Central memory CD4-positive, alpha-beta T cell (primary cell): ENCODE measurements at places on chromosomes 5 and 9.

- DNase-seq = no peak
Measured at GRCh38 chr9:121295662-121296191, 27.8 kb downstream of the GSN start.

DNA sequence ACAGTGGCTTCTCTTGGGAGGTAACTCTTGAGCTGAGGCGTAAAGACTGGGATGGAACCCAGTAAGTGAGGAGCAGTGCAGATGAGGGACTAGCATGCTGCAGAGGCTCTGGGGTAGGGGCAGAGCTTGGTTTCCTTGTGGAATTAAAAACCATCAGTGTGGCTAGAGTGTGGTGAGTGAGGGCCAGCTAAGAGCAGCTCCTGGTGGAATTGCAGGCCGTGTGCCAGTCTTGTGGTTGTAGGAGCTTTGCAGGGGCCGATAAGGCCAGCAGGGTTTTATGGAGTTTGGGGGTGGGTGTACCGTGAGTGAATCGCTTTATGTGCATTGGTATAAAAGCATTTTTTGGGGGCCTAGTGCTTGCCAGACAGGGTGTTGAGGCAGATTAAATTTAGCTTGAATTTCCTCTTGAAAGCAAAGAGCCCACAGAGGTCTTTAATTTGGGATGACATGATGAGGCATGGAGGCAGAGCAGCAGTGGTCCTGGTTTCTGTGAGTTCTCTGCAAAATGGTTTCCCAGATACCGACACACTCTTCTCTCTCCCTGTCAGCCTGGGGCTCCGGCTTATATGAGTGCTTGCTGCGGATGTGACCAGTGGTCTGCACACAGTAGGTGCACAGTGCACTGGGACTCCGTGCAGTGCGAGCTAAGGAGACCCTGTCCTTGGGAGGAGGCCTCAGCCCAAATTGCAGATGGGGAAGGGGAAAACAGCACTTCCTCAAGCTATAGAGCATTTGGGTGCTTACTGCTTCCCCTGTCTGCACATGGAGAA lies 176.4 kb upstream of the PITX1 start:
- DNase-seq = no peak

- no peak for DNase-seq
Measured at GRCh38 chr9:99015890-99016289, 72.2 kb downstream of the COL15A1 start.

DNA sequence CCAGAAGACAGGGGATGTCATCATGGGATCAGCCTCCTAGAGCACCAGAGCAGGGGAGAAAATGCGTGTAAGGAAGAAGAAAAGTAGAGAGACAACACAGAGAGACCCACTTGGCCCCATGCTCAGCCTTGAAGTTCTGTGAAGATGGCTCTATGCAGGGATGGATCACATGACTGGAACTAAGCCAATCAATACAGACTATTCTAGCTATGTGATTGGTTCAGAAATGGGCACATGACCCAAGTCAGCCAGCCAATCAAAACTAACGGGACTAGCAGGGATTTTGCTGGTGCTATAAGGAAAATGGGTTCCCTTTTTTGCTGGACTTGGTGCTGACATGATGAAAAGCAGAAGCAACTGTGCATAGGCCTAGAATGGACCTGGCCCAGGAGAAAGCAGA lies 173.0 kb upstream of the TBC1D2 start:
- no peak for DNase-seq

- no peak for DNase-seq
Measured at GRCh38 chr5:159712672-159713071, 203.6 kb upstream of the ADRA1B start.

- no peak for DNase-seq
Measured at GRCh38 chr5:150434464-150434863, 15.1 kb downstream of the RPS14 start.

- no peak for DNase-seq
Measured at GRCh38 chr5:80722916-80723315, 68.1 kb upstream of the DHFR start.

DNA sequence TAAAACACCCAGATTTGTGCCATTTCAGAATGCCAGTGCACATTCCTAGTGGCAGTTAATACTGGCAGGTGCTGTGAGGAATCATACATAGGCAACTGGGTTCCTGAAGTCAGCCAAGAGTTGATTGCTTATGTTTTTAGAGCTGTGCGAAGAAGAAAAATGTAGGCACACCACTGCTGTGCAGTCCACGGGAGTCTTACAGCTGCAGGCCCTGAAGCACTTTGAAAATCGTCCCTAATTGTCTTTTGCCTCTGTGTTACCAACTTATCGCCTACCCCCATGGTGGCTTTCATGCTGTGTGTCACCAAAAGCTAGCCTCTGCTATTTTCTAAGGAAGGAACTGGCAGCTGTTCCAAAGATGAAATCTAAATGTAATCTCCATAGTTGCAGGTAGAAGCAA lies 263.9 kb downstream of the ARRDC3 start:
- DNase-seq = no peak

GRCh38 chr9:124384846-124385245 lies 30.4 kb downstream of the PSMB7 start:
- DNase-seq = no peak

GRCh38 chr5:160445132-160445531 lies 23.5 kb downstream of the PTTG1 start:
- no peak for DNase-seq

DNA sequence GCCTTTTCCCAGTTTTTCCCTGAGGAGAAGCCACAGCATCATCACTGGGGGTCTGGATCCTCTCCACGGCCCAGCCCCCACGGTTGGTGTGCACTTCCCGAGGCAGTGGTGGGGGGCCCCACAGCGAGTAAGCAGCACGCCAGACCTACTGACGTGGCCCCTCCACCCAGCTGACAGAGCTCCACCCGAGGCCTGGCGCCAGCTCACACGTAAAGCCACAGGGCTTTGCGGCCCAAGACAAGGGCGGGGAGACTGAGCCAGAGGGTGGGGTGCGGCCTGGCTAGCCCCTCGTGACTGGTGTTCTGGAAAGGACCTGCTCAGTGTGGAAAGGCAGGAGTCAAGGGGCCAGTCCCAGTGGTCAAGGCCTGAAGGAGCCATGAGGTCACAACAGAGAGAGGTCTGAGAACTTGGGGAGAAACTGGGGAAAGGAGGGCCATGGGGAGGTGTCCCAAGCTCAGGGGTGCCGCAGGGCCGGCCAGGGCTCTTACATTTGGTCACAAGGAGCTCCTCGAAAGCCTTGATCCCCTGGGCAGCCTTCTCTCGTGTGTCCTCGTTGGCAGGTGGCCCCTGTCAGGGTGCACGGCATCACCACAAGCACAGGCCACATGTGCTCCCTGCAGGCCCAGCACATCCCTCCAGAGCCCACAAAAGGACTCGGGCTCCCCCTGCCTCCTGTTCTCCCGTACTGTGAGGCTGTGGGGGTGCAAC lies 5.5 kb downstream of the SNAPC4 start:
- no peak for DNase-seq
